Astrocyte (in vitro differentiated cells and primary cell): ENCODE measurements at places on chromosomes 6 and 20.

- no peak for DNase-seq
Observed at GRCh38 chr20:35544436-35544835, 2.6 kb downstream of the ERGIC3 start.

DNA sequence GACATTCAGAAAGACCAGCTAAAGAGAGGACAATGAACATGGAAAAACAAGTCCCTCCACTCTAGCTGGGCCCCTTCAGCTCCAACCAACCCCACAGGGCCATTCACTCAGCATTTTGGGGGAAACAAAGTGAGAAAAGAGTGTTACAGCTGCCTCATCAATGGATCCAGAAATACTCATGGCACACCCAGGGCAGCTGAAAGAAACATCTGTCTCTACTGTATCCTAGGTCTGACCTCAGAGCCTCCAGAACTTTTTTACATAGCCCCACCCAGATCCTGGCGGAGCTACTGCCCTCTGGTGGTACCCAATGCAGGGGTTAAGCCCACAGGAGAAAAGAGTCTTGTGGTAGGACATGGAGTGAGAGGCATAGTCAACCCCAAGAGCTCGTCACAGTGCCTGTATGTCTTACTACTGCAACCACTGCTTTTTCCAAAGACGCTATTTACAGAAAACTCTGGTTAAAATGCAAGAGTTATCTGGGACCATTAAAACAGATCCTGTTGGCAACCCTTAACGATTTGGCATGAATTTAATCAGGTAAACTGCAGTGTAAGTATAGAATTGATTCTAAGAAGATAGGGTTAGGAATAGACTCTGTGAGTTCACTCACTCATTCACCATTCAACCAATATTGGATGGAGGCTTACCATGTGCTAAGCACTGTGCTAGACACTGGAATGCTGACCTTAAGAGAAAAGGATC, 37.4 kb upstream of the FAM83C start:
- DNase-seq, result no peak

- no peak for DNase-seq
Observed at GRCh38 chr6:25874118-25874517, at the start of gene SLC17A3. Gene SLC17A3 (minus strand): TSS chr6:25874243. CDS start chr6:25868387, 5,856 bp downstream.

DNA sequence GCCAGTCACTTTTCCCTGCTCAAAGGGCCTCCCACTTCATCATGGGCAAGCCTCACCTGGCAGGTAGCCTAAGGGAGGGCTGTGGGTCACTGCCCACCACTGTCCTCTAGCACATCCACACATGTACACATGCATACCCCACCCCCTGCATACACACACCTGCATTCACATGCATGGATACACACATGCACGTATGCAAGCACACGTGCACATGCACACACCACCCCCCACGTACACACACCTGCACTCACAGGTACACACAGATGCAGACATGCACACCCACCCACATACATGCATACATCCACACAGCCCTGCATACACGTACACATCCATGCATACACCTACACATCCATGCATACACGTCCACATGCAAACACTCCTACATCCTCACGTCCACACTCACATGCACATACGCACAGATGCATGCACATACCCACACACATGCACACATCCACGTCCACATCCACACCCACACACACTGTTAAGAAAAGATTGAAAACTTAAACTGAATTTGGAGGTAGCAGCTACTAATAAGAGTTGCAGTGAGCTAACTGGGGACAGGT, 14.0 kb upstream of the EXOC2 start:
- no peak for DNase-seq

GRCh38 chr6:75170691-75171560, 34.9 kb downstream of the COL12A1 start:
- DNase-seq, result no peak

- DNase-seq, result peak; percentile 73
Observed at GRCh38 chr20:45355209-45356084, 7.2 kb upstream of the SDC4 start.

DNA sequence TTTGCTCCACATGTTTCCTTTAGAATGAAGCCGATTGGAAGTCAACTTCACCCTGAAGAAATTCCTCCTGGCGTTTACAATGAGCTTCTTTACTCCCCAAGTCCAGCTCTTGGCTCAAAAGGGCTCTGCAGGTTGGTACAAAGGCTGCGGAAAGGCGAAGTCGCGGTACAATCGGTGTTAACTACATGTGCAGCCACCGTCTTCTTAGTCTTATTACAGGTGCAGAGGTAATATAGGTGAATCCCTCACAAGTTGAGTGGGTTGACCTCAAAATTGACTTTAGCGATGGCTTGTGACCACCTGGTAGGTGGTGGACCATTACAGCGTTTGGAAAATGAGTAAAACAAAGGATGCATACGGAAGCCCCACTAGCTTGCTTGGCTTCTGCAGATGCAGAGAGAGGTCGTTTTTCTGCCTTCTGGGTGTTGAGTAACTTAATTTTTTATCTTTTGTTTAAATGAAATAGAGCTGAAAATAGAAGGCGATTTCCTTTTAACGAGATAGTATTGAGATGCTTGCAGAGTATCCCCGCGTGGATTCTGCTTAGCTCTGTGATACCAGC, 98.0 kb downstream of the TRIM27 start:
- DNase-seq, result no peak

DNA sequence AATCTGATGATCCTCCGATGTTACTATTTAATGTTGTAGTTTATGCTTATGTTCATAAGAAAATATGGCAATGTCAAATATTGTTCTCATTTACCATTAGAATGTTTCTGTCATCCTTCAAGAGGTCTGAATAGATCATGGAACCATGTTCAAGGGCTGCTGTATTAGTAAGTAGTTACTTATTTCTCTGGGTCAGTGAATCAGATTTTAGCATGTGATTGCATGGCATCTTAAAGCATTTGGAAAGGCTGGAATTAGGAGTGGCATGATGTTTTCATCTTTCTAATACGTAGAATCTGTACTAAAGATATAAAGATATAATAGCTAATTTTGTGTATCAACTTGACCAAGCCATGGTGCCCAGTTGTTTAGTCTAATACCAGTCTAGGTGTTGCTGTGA, 40.5 kb upstream of the NKX2-4 start:
- DNase-seq, result no peak

DNA sequence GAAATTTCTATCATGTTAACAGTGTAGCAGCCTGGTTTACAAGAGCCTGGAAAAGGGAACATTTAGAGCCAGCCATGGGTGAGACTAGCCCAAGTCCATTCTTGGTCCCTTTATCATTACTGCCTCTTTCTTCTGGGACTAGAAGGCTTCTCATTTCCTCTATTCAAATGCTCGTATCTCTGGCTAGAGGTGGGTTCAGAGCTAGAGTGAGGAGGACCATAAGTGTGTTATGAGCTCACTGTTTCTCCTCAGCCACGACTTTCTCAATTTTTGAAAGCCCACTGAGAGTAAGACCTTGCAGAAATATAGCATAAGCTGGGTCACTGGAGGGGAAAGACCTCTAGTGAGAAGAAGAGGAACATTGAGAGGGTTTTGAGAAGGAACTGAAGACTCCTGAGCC, 100.0 kb downstream of the SOBP start:
- no peak for DNase-seq

DNA sequence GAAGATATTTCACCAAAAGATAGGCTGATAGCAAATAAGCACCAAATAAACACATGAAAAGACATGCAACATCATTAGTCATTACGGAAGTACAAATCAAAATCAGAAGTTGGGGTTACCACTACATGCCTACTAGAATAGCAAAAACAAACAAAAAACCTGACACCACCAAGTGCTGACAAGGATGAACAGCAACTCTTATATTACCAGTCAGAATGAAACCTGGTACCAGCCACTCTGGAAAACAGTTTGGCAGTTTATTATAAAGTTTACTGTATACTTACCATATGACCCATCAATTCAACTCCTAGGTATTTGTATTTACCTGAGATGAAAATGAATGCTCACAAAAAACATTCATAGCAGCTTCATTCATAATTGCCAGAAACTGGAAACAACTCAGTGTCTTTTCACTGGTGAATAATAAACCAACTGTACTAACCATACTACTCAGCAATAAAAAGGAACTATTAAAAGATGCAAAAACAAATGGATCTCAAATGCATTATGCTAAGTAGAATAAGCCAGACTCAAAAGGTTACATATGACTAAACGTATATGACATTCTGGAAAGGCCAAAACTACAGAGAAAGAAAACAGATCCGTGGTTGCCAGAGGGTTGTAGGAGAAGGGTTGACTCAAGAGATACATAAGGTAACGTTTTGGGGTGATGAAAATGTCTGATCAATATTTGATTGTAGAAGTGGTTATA, 33.0 kb downstream of the NUP153 start:
- DNase-seq, result no peak

DNA sequence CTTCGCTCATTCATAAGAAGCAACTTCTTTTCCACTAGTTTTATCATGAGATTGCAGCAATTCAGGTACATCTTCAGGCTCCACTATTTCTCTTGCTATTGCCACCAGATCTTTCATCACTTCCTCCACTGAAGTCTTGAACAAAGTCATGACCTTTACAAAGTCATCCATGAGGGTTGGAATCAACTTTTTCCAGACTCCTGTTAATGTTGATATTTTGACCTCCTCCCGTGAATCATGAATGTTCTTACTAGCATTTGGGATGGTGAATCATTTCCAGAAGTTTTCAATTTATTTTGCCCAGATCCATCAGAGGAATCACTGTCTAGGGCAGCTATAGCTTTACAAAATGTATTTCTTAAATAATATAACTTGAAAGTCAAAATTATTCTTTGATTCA, 1.5 kb downstream of the CENPQ start:
- no peak for DNase-seq

GRCh38 chr6:145729887-145730286, 5.4 kb downstream of the EPM2A start:
- DNase-seq, result no peak

GRCh38 chr6:138250053-138250452, 31.8 kb upstream of the PBOV1 start:
- no peak for DNase-seq

GRCh38 chr20:23132293-23132929, 46.3 kb upstream of the CD93 start:
- no peak for DNase-seq

DNA sequence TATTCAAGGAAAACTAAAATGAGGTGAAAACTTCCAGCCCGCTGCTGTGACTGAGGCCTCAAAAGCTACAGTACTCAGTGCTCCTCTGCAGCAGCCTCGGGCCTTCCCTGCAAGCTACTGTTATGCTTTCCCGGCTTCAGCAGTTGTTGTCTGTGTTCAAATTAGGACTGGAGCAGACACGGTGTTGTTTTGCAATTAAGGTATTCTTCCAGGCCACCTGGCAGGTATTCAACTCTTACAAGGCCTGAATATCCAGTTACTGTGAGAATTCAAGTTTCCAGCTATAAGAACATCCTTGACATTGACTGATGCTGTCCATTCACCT, 10.7 kb downstream of the TXNDC5 start:
- no peak for DNase-seq

GRCh38 chr6:148758492-148758891, 11.7 kb downstream of the UST start:
- DNase-seq, result no peak

GRCh38 chr20:25252230-25252651, 4.4 kb downstream of the PYGB start:
- DNase-seq, result no peak

DNA sequence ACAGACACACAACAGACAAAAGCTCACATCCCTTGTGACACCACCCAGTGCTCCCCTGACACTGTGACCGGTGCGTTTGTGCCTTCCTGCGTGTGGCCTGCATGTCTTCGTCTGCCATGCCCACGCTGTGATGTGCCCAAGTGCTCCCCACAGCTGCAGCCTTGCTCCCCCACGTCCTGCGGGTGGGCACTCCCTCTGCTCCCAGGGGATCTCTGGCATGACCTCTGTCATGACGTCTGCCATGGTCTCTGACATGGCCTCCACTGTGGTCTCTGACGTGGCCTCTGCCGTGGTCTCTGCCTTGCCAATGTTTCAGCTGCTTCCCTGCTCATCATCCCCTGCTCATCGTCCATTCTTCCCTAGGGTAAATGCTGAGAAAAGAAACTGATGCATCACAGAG, 200.9 kb downstream of the DLL1 start:
- DNase-seq, result no peak

GRCh38 chr20:4893709-4894108, 107.6 kb downstream of the SLC23A2 start:
- no peak for DNase-seq

DNA sequence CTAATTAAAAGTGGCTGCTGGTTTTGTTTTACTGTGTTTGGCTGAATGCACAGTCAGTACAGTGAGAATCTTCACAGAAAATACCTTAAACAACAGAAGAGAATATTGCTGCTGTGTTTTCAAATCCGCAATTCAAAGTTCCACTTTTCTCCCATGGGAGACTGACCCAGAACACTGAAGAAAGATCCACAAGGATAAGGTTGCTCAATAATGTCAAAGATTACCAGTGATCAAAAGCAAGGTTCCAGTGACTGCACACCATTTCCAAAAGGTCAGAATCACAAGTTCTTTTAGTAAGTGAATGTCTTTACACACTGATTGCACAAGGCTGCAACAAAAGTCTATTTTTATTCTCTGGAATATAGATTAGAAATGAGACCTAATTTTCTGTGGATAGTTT, 82.3 kb downstream of the EPHA7 start:
- DNase-seq, result no peak

- peak; percentile 21 for DNase-seq
Observed at GRCh38 chr6:74557236-74557635, 648.6 kb downstream of the COL12A1 start.

DNA sequence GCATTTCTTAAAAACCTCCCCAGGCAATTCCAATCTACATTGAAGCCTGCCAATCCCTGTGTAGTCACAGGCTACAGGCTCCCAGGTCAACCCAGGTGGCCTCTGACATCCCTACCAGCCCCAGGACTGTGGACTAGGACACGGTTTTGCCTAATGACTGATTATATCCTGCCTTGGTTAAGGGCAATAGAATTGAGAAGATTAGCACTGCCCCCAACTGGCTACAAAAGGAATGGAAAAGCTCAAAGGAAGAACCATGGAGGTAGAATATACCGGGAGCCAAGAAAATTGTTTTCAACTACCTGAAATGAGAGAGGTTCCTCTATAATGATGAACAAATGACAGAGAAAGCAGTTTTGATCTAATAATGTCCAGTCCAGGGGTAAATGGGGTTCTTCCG, 421.1 kb upstream of the AGPAT4 start:
- DNase-seq, result peak; percentile 5

DNA sequence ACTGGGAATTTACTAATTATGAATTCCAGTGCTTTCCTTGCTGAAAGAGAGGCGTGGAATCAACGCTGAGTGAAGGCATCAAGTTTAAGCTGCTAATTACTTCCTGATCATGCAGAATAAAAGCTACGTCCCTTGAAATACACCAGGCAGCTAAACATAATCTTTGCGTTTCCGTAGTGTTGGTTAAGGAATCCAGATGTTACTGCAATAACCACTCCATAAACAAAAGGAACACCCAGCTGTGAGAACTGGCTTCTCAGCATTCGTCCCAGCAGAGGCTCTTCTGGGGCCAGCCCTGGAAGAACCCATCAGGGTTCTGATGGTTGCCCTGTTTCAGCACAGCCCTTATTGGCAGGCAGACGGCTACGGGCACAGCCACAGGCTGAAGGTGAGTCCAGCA, 111.4 kb downstream of the CDH26 start:
- DNase-seq, result no peak

- no peak for DNase-seq
Observed at GRCh38 chr6:157227202-157228166, 95.8 kb downstream of the TMEM242 start.
